CD4-positive, CD25-positive, alpha-beta regulatory T cell (primary cell): ENCODE measurements at places on chromosomes 11 and 22. TPM values are rescaled to one million over a fixed set of nuclear protein-coding genes. Genes with fewer than 3 reads are reported as not detected.

The FAT3 gene
- total RNA-seq, result not detected

The DDI1 gene
- total RNA-seq, result not detected

The C1QTNF5 gene
- total RNA-seq, result not detected

The TIGD3 gene
- total RNA-seq, result 0.37 TPM

The FZD4 gene
- not detected for total RNA-seq

The GRM5 gene
- not detected for total RNA-seq

DNA sequence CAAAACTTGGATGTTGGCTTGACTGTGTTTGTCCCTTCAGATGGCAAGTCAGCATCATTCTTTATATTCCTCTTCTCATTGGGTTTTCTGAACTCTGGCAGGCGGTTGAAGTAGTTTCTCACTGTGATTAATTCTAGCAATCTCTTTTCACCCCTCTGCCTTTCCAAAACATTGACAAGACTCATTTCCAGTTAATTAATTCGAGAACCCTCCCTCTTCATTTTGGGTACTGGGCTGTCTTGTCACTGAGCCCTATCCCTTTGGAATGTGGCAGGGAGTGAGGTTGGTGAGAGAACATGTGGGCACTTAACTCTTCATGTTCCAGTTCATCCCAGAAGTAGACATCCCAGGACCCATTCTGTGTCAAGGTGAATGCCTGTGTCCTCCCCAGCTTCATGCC lies 133.0 kb downstream of the WNT7B start:
- no peak for DNase-seq

GRCh38 chr11:60777106-60777505 lies 8.0 kb upstream of the MS4A10 start:
- no peak for DNase-seq

- no peak for DNase-seq
These were observed 37.6 kb upstream of the CEP295 start for GRCh38 chr11:93623920-93624319.

DNA sequence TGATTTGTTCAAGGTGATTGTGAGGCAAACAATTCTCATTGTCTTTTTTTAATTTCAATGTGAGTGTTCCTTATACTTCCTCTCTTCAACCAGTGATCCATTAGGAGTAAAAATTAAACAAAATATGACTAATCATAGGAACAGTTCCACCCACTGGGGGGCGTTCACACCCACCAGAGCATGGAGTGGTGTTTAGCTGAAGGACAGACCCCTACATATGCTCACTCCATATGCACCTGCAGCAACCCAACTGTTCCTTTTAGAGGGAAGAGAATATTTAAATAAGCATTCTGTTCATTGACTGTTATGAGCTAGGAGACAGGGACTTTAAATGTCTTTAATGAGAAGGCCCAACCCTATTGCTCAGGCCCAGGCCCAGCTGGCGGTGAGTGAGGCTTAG lies 78.7 kb upstream of the DRD2 start:
- no peak for DNase-seq

GRCh38 chr11:66981976-66982578 lies 7.0 kb downstream of the C11orf86 start:
- no peak for DNase-seq

- no peak for DNase-seq
These were observed 15.3 kb upstream of the ZBTB16 start for GRCh38 chr11:114044042-114044871.

- DNase-seq, result no peak
These were observed 2.0 kb upstream of the KLHL35 start for GRCh38 chr11:75434886-75435570.

DNA sequence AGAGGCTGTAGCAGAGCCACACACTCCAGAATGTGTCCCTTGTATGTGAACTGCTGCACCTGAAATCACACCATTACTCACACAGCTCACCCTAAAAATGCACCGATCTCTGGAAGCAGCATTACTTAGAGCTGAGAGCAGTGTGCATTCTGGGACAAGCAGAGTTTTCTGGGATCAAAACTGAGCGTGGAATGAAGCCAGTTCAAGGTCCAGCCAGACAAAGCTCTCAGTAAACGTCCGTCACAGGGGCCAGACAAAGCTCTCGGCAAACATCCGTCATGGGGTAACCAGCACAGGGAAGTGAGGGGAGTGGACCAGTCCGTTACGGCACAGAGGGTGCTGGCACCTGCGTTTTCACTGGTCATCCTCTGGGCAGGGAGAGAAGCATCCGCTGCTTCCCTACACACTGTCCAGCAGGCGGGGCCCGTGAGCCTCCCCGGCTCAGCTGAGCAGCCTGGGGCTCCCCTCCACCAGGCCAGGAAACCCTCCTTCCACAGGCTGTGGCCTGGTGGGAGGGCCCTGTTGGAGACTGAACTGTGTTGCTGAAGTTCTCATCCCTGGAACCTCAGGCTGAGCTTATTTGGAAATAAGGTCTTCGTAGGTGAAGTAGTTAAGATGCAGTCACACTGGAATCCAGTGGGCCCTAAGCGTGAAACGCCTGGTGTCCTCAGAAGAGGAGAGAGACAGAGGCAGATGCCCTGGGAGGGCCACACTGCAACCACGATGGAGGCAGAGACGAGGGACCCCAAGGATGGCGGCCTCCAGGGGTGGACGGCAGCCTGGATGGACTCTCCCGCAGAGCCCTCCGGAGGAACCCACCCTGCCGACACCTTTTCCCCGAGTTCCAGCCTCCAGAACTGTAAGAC lies 883.9 kb downstream of the BRD1 start:
- DNase-seq, result no peak

- no peak for DNase-seq
These were observed 26.7 kb downstream of the DHCR7 start for GRCh38 chr11:71421392-71421950.

DNA sequence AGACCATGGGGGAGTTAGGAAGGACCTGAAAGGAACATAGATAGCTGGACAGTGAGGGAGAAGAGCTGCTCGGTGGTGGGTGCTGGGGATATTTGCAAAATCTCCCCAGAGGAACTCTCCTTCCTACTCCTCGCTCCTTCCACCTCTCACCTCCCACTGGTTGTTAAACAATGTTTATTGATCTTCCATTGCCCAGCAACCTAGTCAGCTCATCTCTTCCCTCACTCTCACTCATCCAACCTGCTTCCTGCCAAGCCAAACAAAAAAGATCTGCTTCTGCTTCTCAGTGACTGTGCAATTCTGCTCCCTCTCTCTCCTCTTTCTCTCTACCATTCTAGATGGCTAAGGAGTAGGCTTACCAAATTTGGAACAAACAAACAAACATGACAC lies 115.0 kb downstream of the SLC1A2 start:
- DNase-seq, result no peak

DNA sequence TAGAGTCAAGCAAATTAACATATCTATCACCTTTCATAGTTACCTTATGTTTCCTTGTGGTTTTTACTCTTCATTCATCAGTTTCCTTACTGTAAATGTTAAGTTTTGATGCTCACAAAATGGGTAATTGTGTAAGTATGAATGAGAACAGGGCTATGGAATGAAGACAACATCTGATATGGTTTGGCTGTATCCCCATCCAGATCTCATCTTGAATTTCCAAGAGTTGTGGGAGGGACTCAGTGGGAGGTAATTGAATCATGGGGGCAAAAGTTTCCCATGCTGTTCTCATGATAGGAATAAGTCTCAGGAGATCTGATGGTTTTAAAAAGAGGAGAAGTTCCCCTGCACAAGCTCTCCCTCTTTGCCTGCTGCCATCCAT lies 107.6 kb downstream of the CCDC34 start:
- no peak for DNase-seq
